NCI-H748 treated with DMSO at 0.1 percent for 48 hours (cell line): ENCODE measurements at places on chromosomes 5 and 9.

GRCh38 chr5:8114597-8115266 is 245.8 kb downstream of the MTRR start:
- no peak for DNase-seq

GRCh38 chr9:125674981-125675973 is 31.7 kb downstream of the MAPKAP1 start:
- no peak for DNase-seq

DNA sequence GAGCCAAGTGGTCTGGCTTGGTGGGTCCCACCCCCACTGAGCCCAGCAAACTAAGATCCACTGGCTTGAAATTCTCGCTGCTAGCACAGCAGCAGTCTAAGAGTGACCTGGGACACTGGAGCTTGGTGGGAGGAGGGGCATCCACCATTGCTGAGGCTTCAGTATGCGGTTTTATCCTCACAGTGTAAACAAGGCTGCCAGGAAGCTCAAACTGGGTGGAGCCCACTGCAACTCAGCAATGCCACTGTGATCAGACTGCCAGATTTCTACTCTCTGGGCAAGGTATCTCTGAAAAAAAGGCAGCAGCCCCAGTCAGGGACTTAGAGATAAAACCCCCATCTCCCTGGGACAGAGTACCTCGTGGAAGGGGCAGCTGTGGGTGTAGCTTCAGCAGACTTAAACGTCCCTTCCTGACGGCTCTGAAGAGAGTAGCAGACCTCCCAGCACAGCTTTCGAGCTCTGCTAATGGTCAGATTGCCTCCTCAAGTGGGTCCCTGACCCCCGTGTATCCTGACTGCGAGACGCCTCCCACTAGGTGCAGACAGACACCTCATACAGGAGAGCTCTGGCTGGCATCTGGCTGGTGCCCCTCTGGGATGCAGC is 18.2 kb upstream of the STK32A start:
- DNase-seq, result peak; percentile 20

DNA sequence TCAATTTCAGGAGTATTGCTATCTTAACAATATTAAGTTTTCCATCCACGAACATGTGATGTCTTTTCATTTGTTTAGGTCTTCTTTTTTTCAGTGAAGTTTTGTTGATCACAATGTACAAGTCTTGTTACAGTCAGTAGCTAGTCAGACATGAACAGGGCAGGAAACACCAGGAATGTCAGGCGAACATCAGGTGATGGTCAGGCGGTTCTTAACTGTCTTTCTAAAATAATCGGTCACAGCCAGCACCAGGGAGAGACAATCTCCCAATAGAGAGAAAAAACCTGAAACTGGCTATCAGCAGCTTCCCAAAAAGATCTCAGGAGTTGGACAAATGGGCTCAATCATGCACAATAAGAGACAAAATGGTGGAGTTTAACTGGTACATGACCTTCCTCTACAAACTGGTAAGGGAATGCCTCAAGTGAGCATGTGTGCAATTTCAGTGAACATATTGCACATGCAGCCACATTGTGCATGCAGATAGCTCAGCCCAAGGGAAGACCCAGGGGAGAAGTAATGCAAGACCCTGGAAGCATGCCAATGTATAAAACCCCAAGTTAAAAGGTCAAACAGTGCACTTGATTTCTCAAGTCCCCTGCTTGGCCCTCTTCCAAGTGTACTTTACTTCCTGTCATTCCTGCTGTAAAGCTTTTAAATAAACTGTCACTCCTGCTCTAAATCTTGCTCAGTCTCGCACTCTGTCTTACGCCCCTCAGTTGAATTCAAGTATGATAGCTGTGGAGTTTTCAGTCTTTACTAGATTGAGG is 176.1 kb upstream of the RASEF start:
- no peak for DNase-seq

- DNase-seq, result no peak
These were observed 165.2 kb upstream of the ST8SIA4 start for GRCh38 chr5:101068298-101068697.

GRCh38 chr9:103471241-103471640 is 476.1 kb downstream of the CYLC2 start:
- DNase-seq, result no peak

DNA sequence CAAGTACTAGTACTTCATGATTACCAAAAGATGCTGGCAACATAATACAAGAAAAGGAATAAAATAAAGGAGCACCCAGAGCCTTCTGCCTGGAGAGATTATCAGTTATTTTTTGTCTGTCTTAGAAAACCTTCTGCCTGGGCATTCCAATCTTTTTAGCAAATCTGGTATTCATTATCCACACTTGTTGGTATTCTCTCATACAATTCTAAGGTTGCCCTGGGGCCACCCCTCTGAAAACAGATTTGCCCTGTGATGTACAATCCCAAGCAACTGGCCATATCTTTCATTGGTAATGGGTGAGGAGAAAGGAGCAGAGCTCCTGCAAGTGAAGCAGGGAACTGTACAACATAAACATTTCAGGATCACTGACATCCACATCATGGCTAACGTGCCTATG is 47.8 kb downstream of the WDR41 start:
- DNase-seq, result no peak

DNA sequence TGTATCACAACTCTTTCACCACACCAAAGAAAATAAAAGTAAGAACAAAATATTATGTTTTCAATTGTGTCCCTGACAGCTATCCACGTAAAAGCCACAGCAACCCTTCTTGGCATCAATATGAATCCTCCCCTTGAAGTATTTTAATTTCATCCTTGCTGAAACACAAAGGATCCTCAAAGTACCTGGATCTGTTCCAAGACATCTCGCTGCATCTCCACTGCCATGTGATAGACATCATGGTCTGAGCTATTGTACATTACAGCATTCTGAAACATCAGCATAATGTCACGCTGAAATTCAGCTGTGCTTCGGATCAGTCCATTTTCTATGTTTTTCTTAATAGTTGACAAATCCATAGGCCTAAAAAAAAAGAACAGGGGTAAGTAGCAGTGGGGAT is 17.7 kb downstream of the BRD8 start:
- DNase-seq, result no peak
